ENCODE measurements at places on chromosomes 3 and 15. TPM values are rescaled to one million over a fixed set of nuclear protein-coding genes. Genes with fewer than 3 reads are reported as not detected.

LRRN1 gene
- total RNA-seq = 0.05 TPM

GRCh38 chr3:101725194-101725889 is 928 bp downstream of the CEP97 start:
- DNase-seq = peak; percentile 61

- DNase-seq = no peak
Observed at GRCh38 chr15:22936577-22937472, 43.3 kb downstream of the CYFIP1 start.

SLC38A3 gene
- 10.6 TPM for total RNA-seq

ALPK3 gene
- total RNA-seq = 114 TPM

- no peak for DNase-seq
Observed at GRCh38 chr3:161637559-161637958, 141.0 kb downstream of the OTOL1 start.
